Vagina (tissue), 2 donors: ENCODE measurements at places on chromosomes 16 and 17. TPM values are rescaled to one million over a fixed set of nuclear protein-coding genes. Genes with fewer than 3 reads are reported as not detected.

The MT1M gene
- total RNA-seq: 63.3 TPM

The CA5A gene
- not detected for total RNA-seq

The C16orf92 gene
- total RNA-seq: not detected

The SRCAP gene
- 28.5 TPM for total RNA-seq

The SULT1A2 gene
- not detected for total RNA-seq

The DLX4 gene
- total RNA-seq: 1.2 TPM
